Dermis microvascular lymphatic vessel endothelial cell (primary cell): ENCODE measurements at places on chromosomes 16 and 17.

- DNase-seq: no peak
Measured at GRCh38 chr17:10894220-10894619, 56.3 kb upstream of the PIRT start.

DNA sequence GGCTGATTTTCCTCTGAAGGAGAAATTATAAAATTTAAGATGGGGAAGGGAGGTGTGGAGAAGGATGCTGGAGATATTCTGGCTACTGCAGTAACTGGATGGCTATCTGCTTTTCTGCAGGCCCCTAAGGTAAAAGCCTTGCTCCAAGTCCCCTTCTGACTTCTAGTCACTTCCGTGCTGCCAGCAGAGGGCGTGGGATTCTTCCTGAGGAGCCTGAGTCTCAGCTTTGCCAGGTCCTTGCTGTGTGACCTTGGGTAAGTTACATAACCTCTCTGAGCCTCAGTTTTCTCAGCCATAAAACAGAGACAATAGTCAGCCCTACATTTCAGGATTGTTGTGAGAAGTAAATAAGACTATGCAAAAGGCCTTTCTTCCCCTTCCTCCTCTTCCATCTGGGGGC is 24.3 kb upstream of the TMEM220 start:
- DNase-seq: no peak

- DNase-seq: no peak
Measured at GRCh38 chr17:13792314-13792713, 190.6 kb upstream of the HS3ST3A1 start.

DNA sequence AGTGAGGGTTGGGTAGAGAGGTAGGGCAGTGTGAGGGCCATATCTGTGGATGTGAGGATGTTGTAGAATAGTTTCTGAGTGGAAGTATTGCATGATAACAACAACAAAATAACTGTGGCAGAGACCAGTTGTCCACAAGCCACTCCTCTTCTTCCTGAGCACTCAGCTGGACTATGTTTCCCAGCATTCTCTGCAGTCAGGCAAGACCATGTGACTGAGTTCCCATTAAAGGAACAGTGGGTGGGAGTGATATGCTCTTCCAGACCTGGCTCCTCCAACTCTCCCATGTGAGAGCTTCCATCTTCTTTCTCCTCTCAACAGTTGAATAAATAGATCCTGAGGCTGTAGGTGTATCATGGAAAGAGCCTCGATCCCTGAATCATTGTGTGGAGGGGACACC is 272.4 kb downstream of the CBLN1 start:
- DNase-seq: no peak

- DNase-seq: no peak
Measured at GRCh38 chr17:81251709-81252301, 12.7 kb downstream of the NDUFAF8 start.

- DNase-seq: no peak
Measured at GRCh38 chr16:68400083-68400923, 48.0 kb downstream of the SMPD3 start.

DNA sequence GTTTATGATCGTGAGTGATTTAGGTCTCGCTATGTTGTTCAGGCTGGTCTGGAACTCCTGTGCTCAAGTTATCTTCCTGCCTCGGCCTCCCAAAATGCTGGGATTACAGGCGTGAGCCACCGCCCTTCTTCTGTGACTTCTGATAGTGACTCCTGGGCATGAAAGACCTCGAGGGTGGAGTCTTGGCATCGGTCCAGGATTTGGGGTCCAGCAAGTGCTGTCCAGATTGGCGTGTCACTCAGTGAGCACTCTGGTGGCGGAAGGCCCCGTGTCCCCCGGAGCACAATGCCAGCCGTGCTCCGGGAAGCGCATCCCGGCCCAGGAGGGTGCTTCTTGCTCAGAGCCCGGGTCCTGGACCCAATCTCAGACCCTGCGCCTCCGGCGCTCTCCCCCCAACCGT is 6.8 kb downstream of the OR1F1 start:
- DNase-seq: no peak
